ENCODE measurements at places on chromosomes 16 and 17.
A peak's percentile ranks its signal among the peaks of the same experiment; 100 is the strongest.

DNA sequence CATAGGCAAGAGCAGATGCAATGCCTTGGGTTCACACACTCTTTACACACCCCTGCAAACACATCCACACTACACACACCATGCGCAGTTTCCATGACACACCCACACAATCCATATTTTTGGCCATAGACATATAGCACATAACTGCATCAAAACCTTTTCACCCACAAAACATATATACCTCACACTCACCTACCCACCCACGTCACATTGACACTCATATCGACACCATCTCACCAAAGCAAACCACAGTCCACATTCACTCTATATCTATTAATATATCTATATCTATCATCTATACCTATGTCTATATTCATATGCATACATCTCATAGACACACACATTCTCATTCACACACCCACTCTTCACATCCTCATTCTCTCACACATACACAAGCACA lies 246.9 kb downstream of the SHISA9 start:
- no peak for DNase-seq

GRCh38 chr17:53659181-53659580 lies 163.5 kb upstream of the KIF2B start:
- no peak for DNase-seq

GRCh38 chr16:69250081-69250480 lies 61.1 kb upstream of the VPS4A start:
- no peak for DNase-seq

GRCh38 chr17:77909816-77910215 lies 48.7 kb upstream of the TNRC6C start:
- no peak for DNase-seq

DNA sequence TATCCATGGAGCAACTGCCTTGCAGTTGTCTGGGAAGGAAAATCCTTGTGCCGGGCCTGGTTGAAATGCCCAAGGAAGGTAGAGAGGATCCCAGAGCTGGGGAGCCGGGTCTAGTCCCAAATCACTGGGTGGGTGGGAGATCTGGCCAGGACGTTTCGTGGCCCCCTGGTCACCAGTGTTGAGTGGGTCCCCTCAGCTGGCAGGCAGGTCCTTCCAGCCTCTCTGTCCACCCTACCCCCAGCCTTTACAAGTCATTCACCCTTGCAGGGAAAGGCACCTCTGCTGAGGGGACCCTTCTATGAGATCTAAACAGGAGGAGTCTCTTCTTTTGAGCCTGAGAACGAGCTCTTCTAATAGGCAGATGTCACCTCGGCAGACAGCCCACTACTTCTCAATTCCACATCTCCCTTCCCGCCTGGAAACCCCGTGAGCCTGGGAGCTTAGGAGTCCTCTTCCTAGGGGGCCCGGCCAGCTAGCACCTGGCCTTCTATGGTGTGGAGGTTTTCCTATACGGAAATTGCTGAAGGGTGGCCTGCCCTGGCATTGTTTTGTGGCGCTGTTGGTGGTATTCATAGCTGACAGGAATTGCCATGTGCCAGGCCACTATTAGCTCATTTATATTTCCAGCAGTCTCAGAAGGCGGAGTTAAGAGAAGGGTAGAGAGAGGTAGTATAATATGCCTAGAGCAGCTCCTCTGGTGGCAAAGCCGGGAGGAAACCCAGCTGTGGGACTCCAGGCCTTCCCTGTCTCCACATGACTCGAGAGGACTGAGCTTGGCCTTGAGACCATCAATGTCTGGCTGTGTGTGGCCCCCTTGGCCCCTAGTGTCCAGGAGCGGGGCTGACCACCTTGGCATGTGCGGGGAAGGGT lies 13.3 kb downstream of the MPRIP start:
- no peak for DNase-seq

DNA sequence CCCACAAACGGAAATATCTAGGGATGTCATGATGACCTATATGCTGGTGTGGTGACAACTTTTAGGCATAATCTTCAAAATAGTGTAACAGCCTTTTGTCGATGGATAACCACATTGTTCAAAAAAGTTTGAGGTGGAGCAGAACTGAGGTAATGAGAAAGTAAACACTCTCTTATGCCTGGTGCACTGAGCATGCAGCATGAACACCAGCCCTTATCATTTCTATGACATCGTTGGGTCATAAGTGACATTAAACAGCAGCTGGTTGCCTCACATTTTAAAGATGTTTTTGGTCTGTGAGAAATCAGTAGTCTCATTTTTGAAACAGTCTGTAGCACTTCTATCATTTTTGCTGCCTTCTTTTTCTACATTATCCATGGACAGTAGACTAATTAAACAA lies 1.8 kb downstream of the KRT23 start:
- DNase-seq = no peak

GRCh38 chr17:2621241-2621640 lies 27.8 kb downstream of the PAFAH1B1 start:
- no peak for DNase-seq

GRCh38 chr16:75130150-75130771 lies 13.7 kb upstream of the LDHD start:
- no peak for DNase-seq

DNA sequence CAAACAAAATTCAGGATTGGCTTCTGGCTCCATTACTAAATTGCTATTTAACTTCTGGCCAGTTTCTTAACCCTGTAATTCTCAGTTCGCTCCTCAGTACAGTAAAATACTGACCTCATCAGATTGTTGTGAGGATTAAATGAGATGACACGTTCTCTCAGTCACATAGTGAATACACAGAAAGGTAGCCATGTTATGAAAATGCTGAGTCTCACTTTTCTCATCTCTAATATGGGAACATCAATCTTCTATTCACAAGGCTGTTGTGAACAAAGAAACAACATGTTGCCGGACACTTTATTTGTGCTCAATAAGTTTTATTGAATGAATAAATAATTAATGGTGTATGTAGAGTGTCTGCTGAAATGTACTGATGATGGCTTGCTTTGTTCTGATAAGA lies 924.5 kb upstream of the GOT2 start:
- DNase-seq = no peak

- peak; percentile 31 for DNase-seq
Observed at GRCh38 chr17:78781893-78782304, at the start of gene CYTH1. Gene CYTH1, minus strand, starts transcription at chr17:78782273. Its CDS starts 50 bp downstream, at chr17:78782223.

DNA sequence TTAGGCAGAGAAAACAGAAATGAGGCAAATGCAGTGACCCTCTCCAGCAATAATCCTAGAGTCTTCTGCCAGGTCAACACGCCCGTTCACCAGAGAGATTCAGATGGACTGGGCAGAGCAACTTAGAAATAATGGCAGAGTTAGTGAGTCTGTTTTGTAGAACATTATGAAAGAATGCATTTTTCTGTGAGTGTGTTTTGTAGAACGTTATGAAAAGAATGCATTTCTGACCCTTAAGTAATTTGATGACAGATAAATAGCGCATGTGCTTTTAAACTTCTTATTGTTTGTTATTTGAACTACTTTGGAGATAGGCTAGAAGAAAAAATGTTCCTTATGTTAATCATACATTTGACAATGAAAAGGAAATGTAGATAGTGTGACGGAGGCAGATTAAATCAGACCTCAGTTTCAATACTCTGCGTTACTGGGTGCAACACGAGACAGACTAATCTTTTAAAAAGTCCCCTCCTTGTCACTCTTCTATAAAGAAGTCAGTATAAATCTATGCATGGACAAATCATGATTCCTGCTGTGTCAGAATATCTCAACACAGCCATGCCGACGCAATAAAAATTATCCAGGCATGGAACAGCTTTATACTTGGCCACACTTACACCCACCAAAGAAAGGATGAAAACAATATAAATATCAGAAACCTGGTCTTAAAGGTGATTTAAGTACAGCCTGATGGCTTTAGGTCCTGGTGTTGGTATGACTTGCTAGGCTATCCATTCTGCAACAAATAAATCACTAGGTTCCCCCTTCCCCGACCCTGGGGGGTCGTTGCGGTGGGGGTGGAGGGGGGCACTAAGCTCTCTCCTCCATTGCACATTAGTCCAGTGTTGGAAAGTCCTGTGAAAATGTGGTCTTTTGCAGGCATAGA lies 47.8 kb downstream of the MARCHF10 start:
- DNase-seq = no peak

Measured in stimulated activated CD4-positive, alpha-beta T cell treated with anti-CD3 and anti-CD28 coated beads, Interleukin-4, amount 100 ng/mL, for 4 hours (primary cell).